ENCODE measurements at places on chromosomes 5 and 9.

GRCh38 chr5:128857076-128857677, 108.1 kb upstream of the SLC27A6 start:
- no peak for DNase-seq

- DNase-seq, result no peak
Measured at GRCh38 chr5:10578293-10578665, 14.4 kb downstream of the ANKRD33B start.

DNA sequence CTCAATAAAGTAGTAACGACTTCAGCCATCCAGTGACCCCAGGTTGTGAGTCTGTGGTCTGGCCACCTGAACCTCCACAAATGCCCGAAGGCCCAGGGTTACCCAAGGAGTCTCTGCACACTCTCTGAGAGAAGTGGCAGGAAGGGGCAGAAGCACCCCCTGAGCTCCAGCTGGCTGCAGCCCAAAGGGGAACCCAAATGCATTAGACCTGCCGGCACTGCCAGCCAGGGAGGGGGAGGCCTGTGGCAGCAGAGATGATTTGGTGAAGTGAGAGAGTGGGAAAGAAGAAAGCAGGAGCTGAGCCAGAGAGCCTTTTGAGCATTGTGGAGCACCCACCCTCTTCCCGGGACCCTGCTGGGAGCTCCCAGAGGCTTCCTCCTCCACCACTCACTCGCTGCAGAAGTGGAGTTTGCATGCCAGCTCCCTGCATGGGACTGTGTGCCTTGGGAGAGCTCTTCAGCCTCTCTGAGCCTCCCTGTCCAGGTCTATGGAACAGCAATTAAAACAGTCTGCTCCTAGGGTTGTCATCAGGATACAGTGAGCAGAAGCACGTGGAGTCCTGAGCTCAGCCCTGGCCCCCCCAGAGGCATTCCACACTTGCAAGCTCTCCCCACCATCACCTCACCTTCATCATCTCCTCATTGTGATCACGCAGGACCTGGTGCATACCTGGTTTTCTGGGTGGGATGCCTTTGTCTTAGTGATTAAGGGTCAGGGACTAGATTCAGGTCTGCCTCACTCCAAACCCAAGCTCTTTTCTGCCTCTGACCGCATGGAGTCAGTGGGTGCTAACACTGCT, 13.8 kb upstream of the ANGPTL2 start:
- DNase-seq, result no peak

GRCh38 chr5:97923997-97924396, 741.0 kb upstream of the RIOK2 start:
- no peak for DNase-seq

Data from NCI-H1694 (cell line).